CD4-positive, alpha-beta memory T cell (primary cell): ENCODE measurements at places on chromosomes 6 and 20.

- DNase-seq: no peak
Observed at GRCh38 chr6:130697271-130697994, 129.8 kb upstream of the SMLR1 start.

DNA sequence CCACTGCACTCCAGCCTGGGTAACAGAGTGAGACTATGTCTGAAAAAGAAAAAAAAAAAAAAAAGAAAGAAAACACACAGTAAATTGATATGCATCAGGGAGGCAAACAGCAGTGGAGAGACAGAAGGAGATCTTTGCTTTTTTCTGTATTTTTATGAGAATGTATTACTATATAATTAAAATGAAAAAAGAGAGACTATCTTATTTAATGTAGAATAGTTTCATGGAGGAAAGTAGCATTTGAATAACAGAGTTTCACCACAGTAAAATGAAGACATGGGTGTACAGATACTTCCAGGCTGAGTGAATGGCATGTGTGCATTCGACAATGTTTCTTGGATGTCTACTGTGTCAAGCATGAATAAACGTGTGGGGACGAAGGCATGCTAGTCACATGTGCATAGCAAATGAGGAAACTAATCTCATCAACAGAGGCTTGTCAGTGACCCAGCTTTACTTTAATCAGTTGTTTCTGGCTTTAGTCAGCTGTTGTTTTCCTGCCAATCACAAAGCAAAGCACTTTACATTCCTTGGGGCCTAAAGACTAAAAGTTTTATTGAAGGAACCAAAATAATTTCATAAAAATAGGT, 55.5 kb upstream of the ARMH2 start:
- DNase-seq: no peak

- DNase-seq: no peak
Observed at GRCh38 chr6:152130441-152130840, 323.0 kb downstream of the ESR1 start.

DNA sequence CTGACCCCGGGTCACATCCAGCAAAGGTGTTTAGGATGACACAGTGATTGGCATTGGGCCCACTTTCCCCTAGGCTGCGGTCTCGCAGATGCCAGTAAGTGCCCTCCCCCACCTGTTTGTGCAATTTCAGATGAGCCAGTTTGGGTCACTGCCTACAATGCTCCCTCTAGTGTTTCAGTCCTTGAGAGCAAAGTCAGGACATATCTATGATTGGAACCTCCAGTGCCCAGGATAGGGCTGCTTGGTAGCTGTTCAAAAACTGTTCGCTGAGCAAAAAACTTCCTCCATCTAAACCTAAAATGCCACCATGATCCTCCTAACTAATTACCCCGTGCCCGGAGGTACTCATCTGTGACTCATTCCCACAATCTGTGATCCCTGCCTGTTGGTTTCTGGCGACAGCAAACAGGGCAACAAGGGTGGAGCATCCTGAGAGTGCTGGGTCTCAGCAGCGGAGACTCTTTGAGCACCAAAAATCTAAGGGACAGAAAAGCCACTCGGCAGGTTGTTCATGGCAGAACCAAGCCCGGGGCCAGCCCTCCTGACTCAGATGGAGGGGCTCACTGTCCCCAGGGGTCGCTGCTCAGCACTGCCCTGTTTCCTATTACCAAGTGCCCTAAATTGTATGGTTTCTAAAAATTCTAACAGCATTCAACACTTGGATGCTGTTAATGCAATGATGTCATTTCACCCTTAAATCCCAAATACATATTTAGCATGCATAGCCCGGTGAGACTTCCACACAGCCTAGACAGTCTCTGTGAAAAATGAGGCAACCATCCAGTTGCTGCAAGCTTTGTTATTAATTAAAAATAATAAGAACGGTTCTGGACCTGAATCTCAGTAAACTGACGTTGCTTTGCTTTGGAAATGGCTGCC, 5.0 kb downstream of the VSX1 start:
- no peak for DNase-seq

DNA sequence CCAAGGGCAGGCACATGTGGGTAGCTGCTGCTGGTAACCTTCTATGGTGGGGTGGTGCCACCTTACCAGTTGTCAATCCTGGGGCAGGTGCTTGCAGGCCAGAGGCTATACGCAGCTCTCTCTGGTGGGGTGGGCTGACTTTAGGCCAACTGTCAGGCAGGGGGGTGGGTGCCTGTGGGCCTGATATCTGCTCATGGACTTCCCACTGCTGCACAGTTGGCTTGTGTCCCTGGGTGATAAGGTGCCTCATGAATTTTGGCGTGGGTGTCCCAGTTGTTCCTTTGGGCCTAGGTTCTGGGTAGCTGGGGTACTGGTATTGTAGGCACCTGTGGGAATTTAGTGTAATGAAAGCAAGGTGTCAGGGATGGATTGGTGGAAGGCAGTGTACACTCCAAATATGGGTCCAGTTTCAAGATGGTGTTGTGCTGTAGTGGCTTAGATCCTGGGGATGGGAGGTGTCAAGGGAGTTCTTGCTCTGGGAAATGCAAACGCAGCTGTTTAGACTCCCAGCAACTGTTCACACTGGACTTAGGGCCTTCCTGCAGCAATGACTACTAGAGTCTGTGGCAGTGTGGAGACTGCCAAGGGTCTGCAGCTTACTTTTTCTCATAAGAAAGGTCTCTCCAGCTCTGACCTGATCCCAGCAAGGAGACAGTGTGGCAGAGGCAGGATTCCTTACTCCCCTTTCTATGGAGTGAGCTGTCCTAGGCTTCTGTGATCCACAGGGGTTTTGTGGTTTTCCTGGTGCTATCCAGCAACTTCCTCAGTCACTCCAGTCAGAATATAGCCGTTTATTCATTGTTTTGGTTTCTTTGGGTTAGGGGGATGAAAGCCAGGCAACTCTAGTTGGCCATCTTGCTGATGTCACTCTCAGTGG, 128.2 kb downstream of the CRYBG1 start:
- no peak for DNase-seq

DNA sequence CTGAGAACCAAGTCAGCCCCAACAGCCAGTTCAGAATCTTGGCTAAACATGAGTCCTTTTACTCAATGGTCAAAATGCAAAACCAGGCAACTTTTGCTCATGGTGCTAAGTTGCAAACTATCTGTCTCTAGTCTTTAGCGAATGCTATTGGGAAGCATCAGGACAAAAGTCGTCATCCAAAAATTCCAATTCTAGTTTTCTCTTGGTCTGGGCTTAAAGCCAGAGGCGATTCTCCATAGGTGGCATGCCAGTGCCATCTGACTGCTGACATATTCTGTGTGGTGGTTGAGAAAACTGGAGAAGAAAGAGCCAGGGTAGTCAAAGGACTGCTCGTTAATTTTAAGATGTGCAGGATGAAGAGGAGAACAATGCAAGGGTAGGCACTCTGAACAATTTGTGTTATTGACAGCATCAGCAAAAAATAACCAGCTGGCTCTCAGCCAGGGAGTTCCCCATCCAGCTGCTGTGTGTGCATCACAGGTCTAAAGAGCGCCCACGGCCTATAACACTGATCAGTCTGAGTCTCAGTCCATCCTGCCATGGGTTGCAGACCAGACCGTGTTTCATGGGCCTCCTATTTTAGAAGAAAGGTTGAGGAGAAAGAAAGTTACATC, 313.6 kb downstream of the ALDH8A1 start:
- DNase-seq: peak; percentile 61

DNA sequence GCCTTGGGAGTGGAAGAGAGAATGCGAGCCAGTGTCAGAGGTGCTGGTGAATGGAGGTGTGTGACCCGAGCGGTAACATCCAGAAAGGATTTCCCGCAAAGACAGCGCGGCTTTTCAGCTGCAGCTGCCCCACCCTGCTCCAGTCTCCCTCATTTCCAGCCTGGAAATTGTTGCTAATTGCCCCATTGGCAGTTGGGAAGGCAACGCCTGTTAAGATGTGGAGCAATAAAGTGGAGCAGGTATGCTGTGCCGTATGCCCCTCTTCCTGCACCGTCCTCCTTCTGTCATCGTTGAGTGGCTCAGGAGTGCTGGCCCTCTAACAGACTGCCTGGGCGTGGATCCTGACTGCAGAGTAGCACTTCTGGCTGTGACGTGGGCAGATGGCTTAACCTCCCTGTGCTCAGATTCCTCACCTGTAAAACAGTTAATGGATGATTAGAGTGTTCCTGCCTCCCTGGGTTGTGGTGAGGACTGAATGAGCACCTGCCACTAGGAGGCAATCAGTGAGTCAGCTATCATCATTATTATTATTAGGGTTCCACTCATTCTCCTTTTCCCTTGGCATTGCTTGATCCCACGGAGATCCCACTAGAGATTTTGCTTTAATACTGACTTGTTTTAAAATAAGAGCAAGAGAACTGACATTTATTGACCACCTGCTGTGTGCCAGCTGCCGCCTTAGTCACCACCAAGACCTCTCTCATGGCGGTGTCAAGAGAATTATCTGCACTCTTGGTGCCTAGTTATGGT, 11.7 kb downstream of the ARFGEF2 start:
- no peak for DNase-seq
